Hypothalamus (tissue), 51 donors: ENCODE measurements at places on chromosomes 2 and 18.

- no peak for DNase-seq
Measured at GRCh38 chr2:120251880-120252224, 800 bp upstream of the RALB start.

DNA sequence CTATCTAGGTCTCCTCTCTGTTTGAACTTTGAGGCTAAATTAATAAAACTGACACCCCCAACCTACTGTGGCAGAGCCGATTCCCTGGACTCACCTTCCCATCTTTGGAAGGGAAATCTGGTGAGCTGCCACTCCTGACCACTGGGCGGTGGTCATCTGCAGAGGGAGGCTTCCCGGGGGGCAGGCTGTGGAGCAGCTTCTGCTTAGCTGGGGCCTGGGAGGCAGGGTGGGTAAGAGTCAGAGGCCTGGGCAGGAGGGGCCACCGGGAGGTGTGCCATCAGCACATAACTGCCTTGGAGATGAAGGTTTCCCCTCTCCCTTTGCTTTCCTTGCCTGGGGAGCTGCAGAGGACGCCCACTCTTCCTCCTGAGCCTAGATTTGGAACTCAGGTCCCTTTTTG lies 2.3 kb upstream of the NPPC start:
- DNase-seq: no peak

GRCh38 chr2:199631129-199631528 lies 173.4 kb upstream of the SATB2 start:
- no peak for DNase-seq

DNA sequence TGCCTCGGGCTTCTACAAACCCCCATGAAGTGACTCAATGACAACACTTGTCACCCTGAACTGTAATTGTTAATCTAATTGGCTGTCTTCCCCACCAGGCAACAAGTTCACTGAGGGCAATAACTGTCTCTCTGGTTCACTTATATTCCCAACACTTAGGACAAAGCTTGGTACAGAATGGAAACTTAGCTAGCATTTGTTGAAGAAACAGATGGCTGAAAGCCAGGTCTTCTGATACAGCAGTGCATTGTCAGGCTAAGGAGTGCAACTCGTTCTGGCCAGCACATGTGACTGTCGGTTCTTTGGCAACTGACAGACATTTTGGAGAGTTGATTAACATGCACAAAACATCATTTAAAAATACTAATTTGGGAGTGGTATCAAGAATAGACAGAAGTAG lies 14.6 kb upstream of the DNAJC27 start:
- DNase-seq: peak; percentile 38

DNA sequence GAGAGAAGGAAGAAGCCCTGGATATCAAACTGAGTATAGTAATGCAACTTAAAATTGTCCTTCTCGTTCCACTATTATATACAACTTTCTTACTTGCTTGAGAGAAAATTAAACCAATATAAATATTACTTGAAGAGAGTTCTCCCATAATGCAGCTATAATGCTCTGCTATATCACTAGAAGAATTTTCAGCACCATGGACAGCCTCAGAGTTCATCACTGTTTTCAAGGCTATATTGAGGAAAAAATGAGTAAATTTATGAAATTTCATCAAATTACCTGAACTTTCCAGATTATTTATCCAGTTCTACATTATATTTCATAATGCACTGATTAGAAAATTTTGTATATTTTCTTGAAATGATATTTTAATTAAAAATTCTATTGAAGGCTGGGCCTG lies 1053.5 kb upstream of the FAM98A start:
- DNase-seq: no peak

GRCh38 chr2:211364911-211365310 lies 808.5 kb downstream of the CPS1 start:
- no peak for DNase-seq

DNA sequence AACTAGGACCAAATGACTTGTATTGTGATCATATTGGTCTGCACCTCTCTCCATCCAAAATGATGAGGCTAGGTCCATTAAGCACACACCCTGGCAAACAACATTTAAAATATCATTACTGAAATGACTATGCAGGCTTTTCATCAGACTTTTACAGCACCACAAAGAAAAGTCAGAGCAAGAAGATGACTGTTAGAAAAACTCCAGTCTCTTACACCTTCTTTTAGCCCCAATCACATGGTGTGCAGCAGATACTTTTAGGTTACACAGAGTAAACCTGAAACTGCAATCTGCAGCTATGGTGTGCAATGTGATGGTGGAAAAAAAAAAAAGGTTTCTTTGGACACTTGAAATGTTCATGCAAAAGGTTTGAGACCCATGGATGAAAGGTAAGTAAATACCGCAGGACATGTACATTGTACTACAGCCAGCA lies 5.4 kb upstream of the POLI start:
- DNase-seq: no peak

DNA sequence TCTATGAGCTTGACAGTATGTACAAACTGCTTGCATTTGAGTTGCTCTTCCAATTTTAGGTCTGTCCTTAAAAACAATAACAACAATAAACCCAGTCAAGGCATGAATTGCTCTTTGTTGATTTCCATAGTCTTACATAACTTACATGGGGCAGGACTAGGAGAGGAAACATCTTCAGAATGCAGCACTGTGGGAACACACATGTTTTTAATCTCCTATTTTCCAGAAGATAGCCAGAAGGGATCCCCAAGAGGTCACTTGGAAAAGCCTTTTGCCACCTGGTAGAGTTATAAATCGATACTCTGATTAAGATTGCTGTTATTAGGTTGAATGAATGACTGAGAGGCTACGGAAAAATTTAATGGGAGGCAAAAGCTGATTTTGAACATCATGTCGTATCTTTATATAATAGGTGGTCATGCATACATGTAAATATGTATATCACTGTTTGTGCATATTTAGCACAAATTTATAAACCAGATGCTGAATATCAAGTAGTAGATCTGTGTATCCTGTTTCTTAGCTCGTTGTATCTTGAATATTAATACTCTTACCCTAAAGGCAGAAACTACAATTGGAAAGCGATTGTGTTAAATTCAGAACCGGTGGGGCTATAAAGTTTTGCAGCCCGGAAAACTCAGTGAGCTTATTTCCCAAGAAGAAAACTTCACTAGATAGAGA lies 479.4 kb upstream of the TCF4 start:
- DNase-seq: no peak

GRCh38 chr2:21866316-21866715 lies 742.5 kb downstream of the TDRD15 start:
- DNase-seq: no peak

DNA sequence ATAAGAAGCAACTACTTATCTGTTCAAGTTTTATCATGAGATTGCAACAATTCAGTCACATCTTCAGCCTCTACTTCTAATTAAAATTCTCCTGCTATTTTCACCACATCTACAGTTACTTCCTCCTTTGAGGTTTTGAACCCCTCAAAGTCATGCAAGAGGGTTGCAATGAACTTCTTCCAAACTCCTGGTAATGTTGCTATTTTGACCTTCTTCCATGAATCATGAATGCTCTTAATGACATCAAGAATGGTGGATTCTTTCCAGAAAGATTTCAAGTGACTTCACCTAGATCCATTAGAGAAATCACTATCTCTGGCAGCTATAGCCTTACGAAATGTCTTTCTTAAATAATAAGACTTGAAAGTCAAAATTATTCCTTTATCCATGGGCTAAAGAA lies 1052.8 kb upstream of the NRXN1 start:
- no peak for DNase-seq

- no peak for DNase-seq
Measured at GRCh38 chr2:215527736-215528135, 91.9 kb upstream of the FN1 start.

GRCh38 chr2:88692187-88692586 lies 714 bp downstream of the RPIA start:
- DNase-seq: no peak

GRCh38 chr18:9516437-9517064 lies 41.2 kb downstream of the RALBP1 start:
- DNase-seq: no peak

DNA sequence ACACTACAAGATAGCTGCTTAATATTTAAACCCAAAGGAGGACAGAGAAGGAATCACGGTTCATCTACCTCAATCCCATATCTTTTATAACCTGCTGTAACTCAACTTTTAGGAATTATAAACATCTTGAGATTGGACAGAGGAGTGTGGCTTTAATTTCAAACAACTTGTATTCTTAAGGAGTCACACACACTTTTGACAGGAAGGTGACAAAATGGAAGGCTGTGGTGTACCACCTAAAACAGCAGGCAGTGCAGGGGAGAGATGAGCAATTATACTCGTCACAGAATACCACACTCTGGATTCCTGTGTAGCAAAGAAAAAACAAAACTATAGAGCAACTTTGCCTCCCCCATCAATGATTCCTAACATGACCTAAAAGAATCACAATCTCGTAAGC lies 194.8 kb downstream of the ZEB2 start:
- no peak for DNase-seq

- no peak for DNase-seq
Measured at GRCh38 chr2:188970211-188970610, 4.0 kb upstream of the COL3A1 start.

DNA sequence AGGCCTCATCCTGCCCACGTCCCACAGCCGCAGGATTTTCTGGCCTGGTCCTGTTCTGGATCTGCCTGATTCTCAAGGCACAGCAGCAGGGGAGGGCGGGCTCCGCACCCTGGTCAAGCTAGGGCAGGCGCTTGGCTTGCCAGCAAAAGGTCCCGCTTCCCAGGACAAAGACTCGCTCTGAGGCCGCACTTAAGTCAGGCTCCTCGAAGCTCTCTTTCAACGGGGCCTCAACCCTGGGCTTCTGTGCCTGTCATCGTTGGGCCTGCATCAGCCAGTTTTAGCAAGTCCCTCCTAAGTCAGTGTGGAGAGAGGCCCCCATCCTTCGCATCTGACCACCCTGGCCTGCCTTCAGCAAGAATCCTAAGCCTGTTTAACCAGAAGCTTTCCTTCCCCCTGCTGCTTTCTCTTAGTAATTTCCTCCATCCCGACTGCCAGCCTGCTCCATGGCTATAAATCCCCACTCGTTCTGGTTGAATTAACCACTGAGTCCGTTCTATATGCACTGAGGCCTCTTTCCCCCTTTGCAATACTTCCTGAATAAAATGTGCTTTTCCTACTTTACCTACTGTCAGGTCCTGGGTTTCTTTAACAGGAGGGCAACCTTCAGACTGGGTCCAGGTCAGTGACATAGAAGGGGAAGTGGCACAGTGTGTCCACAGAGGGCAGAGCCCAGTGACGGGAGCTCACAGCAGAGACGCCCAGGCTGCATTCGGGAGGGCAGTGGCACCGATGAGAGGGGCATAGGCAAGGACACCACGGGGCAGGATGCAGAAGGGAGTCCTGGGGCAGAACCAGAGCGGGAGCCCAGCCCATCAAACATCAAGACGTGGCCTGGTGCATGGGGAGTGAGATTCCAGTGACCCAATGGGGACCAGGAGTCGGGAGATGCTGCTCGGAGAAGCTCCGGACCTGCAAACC lies 62.7 kb downstream of the SP110 start:
- no peak for DNase-seq

GRCh38 chr2:224843141-224843540 lies 127.0 kb upstream of the CCDC195 start:
- no peak for DNase-seq

DNA sequence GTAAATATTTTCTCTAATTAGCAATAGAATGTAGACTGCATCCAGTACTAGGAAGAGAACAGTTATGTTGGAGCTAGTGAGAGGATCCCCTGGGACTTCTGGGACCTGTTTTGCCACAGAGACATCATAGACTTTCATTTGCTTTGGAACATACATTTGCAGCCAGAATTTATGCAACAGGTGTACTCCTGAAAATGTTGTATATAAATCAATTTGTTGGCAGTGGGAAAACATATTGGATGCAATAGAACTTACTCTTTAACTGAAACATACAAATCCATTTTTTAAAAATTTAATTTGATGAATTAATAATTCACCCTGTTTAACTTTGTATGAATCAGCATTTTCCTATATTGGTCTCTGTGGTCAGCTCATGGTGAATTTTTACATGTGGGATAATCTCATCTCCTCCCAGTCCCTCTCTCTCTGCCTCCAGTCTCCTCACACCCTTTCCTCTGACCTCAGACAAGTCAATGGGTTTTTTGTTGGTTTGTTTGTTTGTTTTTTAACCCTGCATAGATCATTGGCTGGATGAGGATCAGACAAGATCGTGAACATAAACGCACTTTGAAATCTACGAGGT lies 263.0 kb downstream of the LPIN1 start:
- no peak for DNase-seq

DNA sequence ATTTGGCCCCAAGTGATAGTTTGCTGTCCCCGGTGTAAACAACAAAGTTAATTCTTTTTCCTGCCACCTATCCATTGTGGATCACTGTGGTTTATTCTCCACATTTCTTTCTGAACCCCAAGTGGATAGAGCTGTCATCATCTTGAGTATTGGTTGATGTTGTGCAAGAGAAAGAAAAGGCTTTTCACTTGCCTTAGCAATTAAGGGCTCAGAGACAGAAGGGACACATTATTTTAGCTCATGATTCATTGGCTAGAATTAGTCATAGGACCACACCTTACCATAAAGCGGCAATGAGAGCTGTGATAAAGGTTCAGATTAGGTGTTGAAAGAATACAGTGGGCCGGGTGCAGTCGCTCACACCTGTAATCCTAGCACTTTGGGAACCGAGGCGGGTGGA lies 442.1 kb upstream of the DCC start:
- no peak for DNase-seq

GRCh38 chr2:120431386-120432292 lies 85.7 kb downstream of the INHBB start:
- DNase-seq: no peak

GRCh38 chr2:73776869-73777519 lies 2.9 kb downstream of the DUSP11 start:
- DNase-seq: no peak

DNA sequence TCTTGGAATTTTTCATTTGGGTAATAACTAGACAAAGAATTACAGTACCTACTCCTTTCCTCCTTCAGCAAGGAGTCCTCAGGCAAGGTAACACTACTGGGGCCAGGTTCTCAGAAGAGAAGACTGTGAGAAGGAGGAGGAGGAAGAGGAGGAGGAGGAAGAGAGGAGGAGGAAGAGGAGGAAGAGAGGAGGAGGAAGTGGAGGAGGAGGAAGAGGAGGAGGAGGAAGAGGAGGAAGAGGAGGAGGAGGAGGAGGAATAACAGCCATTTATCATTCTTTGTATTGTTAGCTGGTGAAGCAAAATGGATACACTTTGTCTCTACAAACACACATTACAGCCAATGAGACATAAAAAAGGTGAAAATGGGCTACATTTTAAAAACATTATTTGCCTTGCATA lies 32.9 kb upstream of the SLC25A52 start:
- no peak for DNase-seq

DNA sequence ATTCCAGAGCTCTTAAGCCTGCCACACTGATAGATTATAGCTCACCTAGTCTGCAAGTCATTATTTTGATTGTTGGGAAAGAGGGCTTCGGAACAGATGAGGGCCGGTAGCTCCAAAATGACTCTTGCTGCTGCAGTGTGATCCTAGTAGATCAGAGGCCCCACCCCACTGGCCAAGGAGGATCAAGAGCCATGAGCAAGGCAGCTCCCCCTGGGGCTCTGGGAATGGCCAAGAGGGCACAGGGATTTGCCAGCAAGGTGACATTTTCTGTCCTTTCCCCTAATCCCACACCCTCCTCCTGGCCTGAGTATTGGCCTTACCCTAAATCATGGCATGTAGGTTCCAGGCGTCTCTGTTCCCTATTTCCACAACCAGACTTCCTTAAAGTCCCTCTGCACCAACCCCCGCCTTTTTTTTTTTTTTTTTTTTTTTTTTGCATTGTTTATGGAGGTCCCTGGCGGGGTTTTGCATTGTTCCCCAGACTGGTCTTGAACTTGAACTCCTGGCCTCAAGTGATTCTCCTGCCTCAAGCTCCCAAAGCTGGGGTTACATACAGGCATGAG lies 36.5 kb downstream of the EIF4E2 start:
- no peak for DNase-seq
